ENCODE measurements at places on chromosomes 3 and 15. TPM values are rescaled to one million over a fixed set of nuclear protein-coding genes. Genes with fewer than 3 reads are reported as not detected.

Gene RETNLB
- total RNA-seq: not detected

Gene C3orf49
- not detected for total RNA-seq

Gene TMEM158
- total RNA-seq: 17.0 TPM

Gene ATP13A5
- not detected for total RNA-seq

DNA sequence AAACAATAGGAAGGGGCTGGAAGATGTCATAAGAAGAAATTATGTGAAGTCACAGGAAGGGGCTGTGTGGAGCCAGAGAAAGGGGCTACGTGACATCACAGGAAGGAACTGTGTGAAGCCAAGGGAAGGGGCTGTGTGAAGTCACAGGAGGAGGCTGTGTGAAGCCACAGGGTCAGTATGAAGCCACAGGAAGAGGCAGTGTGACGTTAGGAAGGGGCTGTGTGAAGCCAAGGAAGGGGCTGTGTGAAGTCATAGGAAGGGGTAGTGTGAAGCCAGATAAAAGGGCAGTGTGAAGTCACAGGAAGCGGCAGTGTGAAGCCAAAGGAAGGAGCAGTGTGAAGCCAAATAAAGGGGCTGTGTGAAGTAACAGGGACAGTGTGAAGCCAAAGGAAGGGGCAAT lies 32.5 kb downstream of the GASK1A start:
- DNase-seq: no peak

DNA sequence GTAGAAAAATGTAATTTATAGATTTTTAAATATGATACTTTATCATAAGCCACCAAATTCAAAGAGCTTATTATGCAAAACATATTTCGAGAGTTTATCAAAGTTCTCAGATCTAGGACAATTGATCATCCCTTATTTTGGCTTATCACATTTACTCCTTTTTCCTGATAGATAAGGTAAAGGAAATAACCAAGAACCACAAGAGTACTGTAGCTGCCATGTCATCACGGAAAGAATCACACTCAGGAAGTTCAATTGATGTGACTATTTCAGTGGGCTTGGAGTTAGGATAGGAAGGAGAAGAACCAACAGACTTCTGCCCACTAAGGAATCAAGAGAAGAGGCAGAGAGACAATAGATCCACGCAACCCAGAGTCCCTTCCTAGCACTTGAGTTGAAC lies 142.7 kb upstream of the TMCO5A start:
- DNase-seq: no peak

DNA sequence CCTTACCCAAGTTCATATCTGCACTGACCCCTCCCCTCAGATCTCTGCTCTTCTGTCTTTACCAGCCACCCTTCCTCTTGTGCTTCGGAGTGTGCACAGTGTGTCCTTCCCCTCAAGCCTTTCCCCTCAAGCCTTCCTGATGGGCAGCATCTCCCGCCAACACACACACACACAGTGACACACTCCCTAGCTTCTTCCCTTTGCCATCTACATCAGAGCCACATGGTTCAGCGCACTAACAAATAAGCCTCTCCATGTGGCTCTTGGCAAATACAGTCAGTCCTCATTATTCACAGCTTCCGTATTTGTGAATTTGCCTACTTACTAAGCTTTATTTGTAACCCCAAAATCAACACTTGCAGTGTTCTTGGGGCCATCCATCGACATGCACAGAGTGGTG lies 37.5 kb downstream of the SH3BP5 start:
- no peak for DNase-seq

DNA sequence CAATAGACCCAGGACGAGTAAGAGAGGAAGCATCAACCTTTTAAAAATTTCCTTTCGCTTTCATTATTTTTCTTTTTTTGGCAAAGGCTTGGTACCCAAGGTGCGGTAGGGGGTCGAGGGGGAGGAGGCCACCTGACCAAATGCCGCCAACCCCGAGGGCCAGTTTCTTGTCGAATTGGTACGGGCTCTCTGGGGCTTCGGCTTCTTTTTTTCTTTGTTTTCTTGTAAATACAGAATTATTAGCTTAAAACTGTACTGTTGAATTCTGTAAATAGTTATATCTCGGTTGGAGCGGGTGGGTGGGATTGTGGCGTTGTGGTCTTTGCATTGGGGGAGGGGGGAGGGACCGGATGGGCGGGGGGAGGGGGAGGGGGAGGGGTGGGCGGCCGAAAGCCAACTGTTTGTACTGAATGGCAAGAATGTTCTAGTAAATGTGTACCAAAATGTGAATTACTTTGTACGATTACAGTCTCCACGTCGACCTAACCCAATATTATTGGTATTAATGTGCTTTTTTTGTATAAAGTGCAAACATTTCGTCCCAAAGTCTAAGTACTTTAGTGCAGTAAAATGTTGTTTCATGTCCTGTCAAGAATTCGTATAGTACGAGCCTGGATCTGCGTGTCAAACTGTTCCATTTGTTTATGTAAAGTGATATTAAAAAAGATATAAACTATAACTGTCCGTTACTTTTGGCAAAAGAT lies 4.7 kb downstream of the ZIC1 start:
- DNase-seq: no peak

- DNase-seq: no peak
These were observed 6.9 kb downstream of the IFT122 start for GRCh38 chr3:129446926-129447325.

All from MG63 (cell line).